Upper lobe of left lung (tissue), 6 donors: ENCODE measurements at places on chromosomes 5 and 9. TPM values are rescaled to one million over a fixed set of nuclear protein-coding genes. Genes with fewer than 3 reads are reported as not detected.

AJM1 gene
- total RNA-seq = 7.3 TPM

DNA sequence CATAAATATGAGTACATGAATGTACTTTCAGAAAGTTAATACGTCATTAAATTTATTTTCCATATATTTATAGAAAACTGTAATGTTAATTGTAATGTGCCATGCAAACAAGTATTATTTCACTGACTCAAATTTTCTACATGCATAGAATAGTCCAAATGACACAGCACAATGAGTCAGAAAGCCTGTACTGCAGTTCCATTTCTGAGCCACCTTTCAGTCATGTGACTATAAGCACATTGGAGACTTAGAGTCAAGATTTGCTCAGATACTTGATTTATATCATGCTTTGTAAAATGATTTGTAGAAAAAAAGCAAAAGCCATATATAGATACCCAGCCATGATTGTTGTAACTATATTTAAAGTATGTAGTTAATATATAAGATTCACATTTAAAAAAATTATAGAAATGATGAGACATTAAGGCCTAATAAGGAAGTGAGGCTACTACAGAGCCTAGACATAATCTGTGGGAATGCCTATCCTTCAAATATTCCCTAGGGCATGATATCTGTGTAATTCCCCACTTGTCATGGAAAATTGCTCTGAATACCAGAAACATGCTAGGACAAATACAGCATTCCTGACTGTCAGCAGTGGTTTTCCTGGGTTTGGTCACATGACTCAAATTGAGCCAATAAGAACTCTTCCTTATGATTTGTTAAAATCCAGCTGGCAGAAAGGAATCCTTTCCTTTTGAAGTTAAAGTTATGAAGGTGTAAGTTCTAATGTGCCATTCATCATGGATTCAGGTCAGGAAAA, 50.0 kb downstream of the PTPRD start:
- no peak for DNase-seq
- no peaks in the 10 kb centered on the region for H3K36me3 ChIP-seq
- no peaks in the 10 kb centered on the region for H3K4me1 ChIP-seq
- no peaks in the 10 kb centered on the region for H3K27me3 ChIP-seq
- H3K27ac ChIP-seq = no peak overlapping the region

NUTM2G gene
- total RNA-seq = not detected

- H3K4me3 ChIP-seq = no peak overlapping the region
- H3K27ac ChIP-seq = no peak overlapping the region
- no peaks in the 10 kb centered on the region for H3K27me3 ChIP-seq
Measured at GRCh38 chr5:122112063-122112462, 17.3 kb upstream of the ZNF474 start.

DNA sequence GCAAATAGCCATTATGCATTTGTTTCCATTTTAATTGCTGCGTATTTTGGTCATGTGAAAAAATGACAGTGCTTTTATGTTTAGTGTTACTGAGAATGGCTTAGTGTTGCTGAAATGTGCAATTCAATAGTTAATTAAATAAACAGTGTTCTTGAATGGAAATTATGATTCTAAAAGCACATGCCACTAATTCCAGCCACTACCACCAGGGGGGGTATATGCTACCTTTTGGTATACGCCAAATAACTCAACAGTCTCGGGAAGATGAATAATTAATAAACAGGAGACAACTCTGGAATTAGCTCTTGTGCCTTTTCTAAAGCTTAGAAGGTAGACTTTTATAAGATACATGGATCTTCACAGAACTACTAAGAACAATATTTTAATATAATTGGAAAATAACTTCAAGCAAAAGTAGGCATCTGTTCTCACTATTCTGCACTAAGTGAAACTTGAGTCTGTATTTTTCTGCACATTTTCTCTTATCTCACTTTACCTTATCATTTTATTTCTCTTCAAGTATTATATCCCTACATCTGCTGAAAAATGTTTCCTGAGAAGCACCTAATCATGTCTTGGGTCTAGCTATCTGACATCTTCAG, 83.5 kb upstream of the MINAR2 start:
- H3K27me3 ChIP-seq = no peaks in the 10 kb centered on the region
- H3K36me3 ChIP-seq = no peaks in the 10 kb centered on the region
- DNase-seq = no peak
- no peak overlapping the region for H3K4me3 ChIP-seq
- no peaks in the 10 kb centered on the region for H3K4me1 ChIP-seq

GRCh38 chr5:89173528-89173927, 290.5 kb upstream of the MEF2C start:
- no peaks in the 10 kb centered on the region for H3K27me3 ChIP-seq
- H3K4me3 ChIP-seq = no peak overlapping the region
- no peaks in the 10 kb centered on the region for H3K36me3 ChIP-seq
- no peak for DNase-seq
- H3K27ac ChIP-seq = no peak overlapping the region

DNA sequence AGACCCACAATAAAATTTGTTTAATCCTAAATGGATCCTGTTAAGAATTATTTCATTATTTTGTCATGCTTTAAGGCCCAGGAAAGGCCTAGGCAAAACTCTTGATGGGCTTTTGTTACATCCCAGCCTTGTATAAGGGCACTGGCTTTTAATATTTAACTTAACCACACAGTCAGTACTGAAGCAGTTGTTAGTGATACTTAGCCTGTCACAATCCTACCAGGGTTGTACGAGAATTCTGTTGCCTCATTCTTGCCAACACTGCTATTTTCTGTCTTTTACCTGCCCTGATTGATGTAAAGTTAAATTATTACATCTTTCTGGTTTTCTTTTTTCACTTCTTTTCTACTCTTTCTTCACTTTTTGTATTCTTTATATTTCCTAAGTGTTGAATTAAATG, 10.9 kb downstream of the ZNF169 start:
- H3K4me1 ChIP-seq = no peaks in the 10 kb centered on the region
- H3K27ac ChIP-seq = no peak overlapping the region
- no peak overlapping the region for H3K4me3 ChIP-seq
- no peak for DNase-seq

DNA sequence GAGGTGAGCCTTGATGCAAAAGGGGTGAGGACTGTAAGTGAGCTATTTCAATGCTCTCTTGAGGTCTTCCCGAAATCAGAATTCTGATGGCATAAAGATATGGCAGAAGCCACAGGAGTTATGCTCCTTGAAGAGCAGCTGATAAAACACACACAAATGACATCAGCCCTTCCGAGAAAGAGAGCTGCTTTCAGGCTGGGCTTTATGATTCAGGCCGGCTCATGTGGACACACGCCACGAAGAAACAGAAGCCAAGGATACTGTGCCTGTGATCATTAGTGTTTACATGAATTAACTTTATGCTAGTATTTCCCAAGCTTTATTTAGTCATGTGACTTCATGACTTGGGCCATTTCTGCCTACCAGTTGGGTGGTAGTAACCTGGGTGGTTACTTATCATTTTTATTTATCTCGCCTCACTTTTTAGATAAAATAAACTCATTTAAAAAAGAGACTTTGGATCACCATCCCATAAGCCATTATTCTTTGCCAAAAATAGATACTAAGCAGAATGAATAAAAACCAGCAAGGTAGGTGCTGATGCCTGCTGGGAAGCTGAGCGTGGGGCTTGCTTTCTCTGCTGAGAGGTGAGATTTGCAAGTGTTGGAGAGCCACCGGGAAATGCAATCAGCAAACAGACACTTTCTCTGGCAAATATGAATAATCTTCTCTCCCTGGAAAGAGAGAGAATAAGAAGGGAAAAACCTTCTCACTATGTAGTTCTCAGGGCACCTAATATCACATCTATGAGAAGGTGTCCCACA, 73.0 kb upstream of the SLC25A51 start:
- peaks cover 25% of the 10 kb centered on the region for H3K36me3 ChIP-seq
- no peak for DNase-seq
- H3K27ac ChIP-seq = no peak overlapping the region
- no peaks in the 10 kb centered on the region for H3K27me3 ChIP-seq
- H3K4me3 ChIP-seq = no peak overlapping the region

- no peaks in the 10 kb centered on the region for H3K36me3 ChIP-seq
- H3K27ac ChIP-seq = no peak overlapping the region
- H3K4me3 ChIP-seq = no peak overlapping the region
- H3K27me3 ChIP-seq = no peaks in the 10 kb centered on the region
- H3K4me1 ChIP-seq = no peaks in the 10 kb centered on the region
Measured at GRCh38 chr5:28862137-28862859, 1823.9 kb upstream of the CDH9 start.
